Retina (tissue), 1 donor: ENCODE measurements at places on chromosomes 3 and 15.

GRCh38 chr3:79047581-79047980 lies 720.2 kb downstream of the ROBO1 start:
- DNase-seq = no peak

- no peak for DNase-seq
These were observed 104.1 kb downstream of the CNTN3 start for GRCh38 chr3:74510261-74510818.

- DNase-seq = peak; percentile 13
These were observed 112.2 kb upstream of the SLC6A11 start for GRCh38 chr3:10703875-10704274.

- no peak for DNase-seq
These were observed 155.7 kb downstream of the LIPC start for GRCh38 chr15:58587486-58587885.

GRCh38 chr3:35659768-35660167 lies 20.4 kb downstream of the ARPP21 start:
- no peak for DNase-seq

GRCh38 chr3:124722589-124722988 lies 7.7 kb upstream of the UMPS start:
- no peak for DNase-seq

GRCh38 chr15:38685686-38686339 lies 121.2 kb upstream of the RASGRP1 start:
- no peak for DNase-seq

DNA sequence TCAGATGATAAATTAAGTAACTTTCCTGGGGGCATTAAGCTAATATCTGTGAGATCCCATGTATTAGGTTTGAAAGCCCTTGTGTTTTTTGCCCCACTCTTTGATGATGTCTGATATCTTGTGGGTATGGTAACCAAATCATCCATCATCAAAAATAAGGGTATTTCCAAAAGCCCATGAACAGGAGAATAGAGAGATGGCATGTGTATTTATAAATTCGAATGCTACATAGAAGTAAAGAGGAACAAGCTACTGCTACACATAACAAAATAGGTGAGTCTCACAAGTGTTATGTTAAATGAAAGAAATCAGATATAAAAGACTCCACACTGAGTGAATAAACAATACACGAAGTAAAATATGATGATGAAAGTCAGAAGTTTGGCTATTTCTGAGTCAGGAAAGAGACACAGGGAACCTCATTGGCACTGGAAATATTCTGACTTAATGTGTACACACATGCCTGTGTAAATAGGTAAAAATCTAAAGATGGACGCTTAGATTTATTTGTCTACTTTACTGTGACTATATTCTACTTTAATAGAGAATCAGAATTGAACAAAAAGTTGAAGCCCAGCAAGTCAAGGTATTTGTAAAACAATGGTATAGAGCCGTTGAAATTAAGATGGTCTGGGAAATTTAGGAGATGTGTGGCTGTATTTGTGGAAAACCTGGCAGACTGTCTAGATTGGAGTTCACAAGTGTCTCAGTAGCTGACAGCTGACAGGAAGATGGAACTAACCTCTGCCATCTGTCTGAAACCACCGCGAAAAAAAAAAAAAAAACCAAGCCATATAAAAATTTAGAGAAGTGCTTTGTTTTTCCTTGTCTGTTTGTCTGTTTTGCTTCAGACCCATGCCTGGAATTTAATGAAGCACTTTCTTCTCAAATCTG lies 111.0 kb upstream of the TGFBR2 start:
- DNase-seq = no peak

GRCh38 chr3:185930393-185931107 lies 7.3 kb downstream of the TRA2B start:
- no peak for DNase-seq
